ENCODE measurements at places on chromosomes 12 and 14.

- DNase-seq: no peak
- H3K4me1 ChIP-seq: no peaks in the 10 kb centered on the region
- H3K27me3 ChIP-seq: no peaks in the 10 kb centered on the region
- H3K27ac ChIP-seq: no peak overlapping the region
- H3K4me3 ChIP-seq: no peak overlapping the region
Measured at GRCh38 chr12:22329621-22330020, 4.9 kb downstream of the ST8SIA1 start.

GRCh38 chr12:63319936-63320633 lies 169.1 kb upstream of the AVPR1A start:
- H3K4me3 ChIP-seq: no peak overlapping the region
- no peak for DNase-seq
- no peak overlapping the region for H3K27ac ChIP-seq
- H3K27me3 ChIP-seq: no peaks in the 10 kb centered on the region
- no peaks in the 10 kb centered on the region for H3K4me1 ChIP-seq
- H3K36me3 ChIP-seq: no peaks in the 10 kb centered on the region

GRCh38 chr12:124162151-124163110 lies 132.5 kb upstream of the RFLNA start:
- H3K4me1 ChIP-seq: peaks cover 28% of the 10 kb centered on the region
- no peaks in the 10 kb centered on the region for H3K36me3 ChIP-seq
- H3K27me3 ChIP-seq: no peaks in the 10 kb centered on the region
- no peak for DNase-seq

GRCh38 chr14:32808644-32809043 lies 130.0 kb upstream of the NPAS3 start:
- no peaks in the 10 kb centered on the region for H3K36me3 ChIP-seq
- H3K4me1 ChIP-seq: peaks cover 22% of the 10 kb centered on the region
- peak overlapping the region; percentile 31 for H3K4me3 ChIP-seq
- H3K27ac ChIP-seq: peak overlapping the region; percentile 60
- no peaks in the 10 kb centered on the region for H3K27me3 ChIP-seq

GRCh38 chr14:104656014-104656714 lies 33.3 kb upstream of the INF2 start:
- no peak overlapping the region for H3K4me3 ChIP-seq
- H3K36me3 ChIP-seq: no peaks in the 10 kb centered on the region
- no peak overlapping the region for H3K27ac ChIP-seq
- 0 out of 2 replicates have a peak, but pooled peaks cover 5% of the 10 kb centered on the region for H3K27me3 ChIP-seq
- DNase-seq: peak; percentile 63

- H3K36me3 ChIP-seq: no peaks in the 10 kb centered on the region
- H3K27ac ChIP-seq: no peak overlapping the region
- DNase-seq: no peak
- H3K27me3 ChIP-seq: no peaks in the 10 kb centered on the region
Measured at GRCh38 chr14:76882651-76883050, 56.4 kb downstream of the LRRC74A start.

GRCh38 chr14:101922866-101923265 lies 41.5 kb upstream of the DYNC1H1 start:
- no peak overlapping the region for H3K27ac ChIP-seq
- H3K4me1 ChIP-seq: peaks cover 4% of the 10 kb centered on the region
- 0 out of 2 replicates have a peak, but pooled peaks cover 4% of the 10 kb centered on the region for H3K36me3 ChIP-seq
- no peaks in the 10 kb centered on the region for H3K27me3 ChIP-seq

- H3K36me3 ChIP-seq: no peaks in the 10 kb centered on the region
- no peak for DNase-seq
- no peaks in the 10 kb centered on the region for H3K27me3 ChIP-seq
- no peak overlapping the region for H3K27ac ChIP-seq
- H3K4me1 ChIP-seq: peaks cover 14% of the 10 kb centered on the region
Measured at GRCh38 chr12:14279845-14280244, 85.6 kb upstream of the ATF7IP start.

DNA sequence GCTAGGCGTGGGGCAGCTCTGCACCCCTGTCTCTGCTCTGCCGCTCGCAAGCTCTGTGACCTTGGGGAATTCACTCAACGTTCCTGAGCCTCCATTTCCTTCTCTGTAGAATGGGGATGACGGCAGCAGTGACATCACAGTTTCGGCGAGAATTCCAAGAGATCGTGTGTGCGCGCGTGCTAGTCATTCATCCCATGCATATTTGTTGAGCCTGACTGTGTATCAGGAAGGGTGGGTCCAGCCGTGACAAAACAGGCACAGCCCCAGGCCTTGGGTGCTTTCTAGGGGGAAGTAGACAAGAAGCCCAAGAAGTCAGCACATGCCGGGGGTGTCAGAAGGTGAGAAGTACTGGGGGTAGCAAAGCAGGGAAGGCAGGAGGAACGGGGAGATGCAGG lies 145.6 kb upstream of the NCOR2 start:
- no peak overlapping the region for H3K4me3 ChIP-seq
- no peak overlapping the region for H3K27ac ChIP-seq
- no peak for DNase-seq
- H3K27me3 ChIP-seq: no peaks in the 10 kb centered on the region
- no peaks in the 10 kb centered on the region for H3K36me3 ChIP-seq

- H3K4me1 ChIP-seq: peaks cover 3% of the 10 kb centered on the region
- H3K4me3 ChIP-seq: peak within 1 kb of the TSS; percentile 80
- peak within 1 kb of the TSS; percentile 78 for H3K27ac ChIP-seq
- peak; percentile 78 for DNase-seq
Measured at GRCh38 chr12:53974084-53975063, at the start of gene HOTAIR. HOTAIR (minus strand) TSS chr12:53974954.

- no peaks in the 10 kb centered on the region for H3K27me3 ChIP-seq
- no peak overlapping the region for H3K27ac ChIP-seq
- no peak overlapping the region for H3K4me3 ChIP-seq
Measured at GRCh38 chr12:124796303-124796960, 67.2 kb downstream of the SCARB1 start.

GRCh38 chr12:75483431-75483830 lies 2.9 kb downstream of the GLIPR1 start:
- no peak overlapping the region for H3K4me3 ChIP-seq
- no peaks in the 10 kb centered on the region for H3K27me3 ChIP-seq
- H3K27ac ChIP-seq: no peak overlapping the region
- H3K36me3 ChIP-seq: no peaks in the 10 kb centered on the region

DNA sequence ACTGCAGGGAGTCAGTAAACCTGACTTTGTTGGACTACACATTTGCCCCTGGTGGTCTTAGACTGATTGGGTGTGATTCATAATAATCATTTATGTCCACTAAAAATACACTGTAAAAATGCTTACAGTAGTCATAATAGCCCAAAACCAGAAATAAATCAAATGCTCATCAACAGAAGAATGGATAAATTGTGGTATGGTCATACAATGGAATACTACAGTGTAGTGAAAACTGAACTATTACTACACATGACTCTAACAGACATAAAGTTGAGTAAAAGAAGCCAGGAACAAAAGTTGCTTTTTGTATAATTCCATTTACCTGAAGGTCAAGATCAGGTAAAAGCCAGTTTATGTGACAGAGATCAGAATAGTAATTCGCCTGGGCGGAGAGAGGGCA lies 57.2 kb upstream of the CDKL1 start:
- DNase-seq: no peak
- H3K36me3 ChIP-seq: peaks cover 63% of the 10 kb centered on the region
- no peaks in the 10 kb centered on the region for H3K4me1 ChIP-seq
- H3K27ac ChIP-seq: no peak overlapping the region
- no peak overlapping the region for H3K4me3 ChIP-seq

DNA sequence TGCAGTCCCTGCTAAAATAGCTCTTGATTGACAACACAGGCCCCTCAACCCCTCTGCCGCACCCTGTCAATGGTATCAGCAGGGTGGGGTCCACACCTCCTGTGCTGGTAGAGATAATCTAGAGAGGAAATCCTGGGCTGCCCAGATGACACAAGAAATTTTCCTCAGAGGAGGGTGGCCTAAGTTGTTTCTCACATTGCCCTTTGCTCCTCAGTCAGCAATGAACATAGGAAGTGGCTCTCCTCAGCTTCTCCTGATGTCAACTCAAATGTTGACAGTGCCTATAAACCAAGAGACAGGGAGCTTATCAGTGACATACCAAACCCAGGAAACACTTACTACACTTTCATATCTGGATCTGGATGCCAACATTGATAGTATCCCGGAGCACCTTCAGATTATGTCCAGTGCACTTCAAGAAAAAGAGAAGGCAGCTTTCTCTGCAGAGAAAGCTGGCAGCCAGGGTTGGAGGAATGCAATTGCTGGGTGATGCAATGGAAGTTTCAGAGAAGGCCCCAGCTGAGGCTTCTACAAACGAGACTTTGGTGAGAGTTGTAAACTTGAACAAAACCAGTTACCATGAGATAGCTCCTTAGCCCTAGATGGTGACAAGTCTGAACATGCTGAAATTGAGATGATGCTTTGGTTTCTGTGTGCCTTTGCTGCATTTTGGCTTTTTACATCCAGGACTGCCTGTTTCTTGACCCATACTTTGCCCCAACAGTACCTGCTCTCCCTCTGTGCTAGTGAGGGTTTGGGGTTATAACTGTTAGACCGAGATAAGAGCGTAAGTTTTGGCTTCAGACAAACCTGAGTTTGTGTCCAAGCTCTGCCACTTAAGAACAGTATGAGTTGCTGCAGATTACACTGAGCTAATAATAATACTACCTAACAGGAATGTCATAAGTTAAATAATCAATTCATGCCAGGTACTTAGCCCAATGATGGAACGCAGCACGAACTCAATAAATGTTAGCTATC lies 183.5 kb downstream of the NUAK1 start:
- H3K27me3 ChIP-seq: no peaks in the 10 kb centered on the region
- no peaks in the 10 kb centered on the region for H3K4me1 ChIP-seq
- H3K36me3 ChIP-seq: no peaks in the 10 kb centered on the region
- H3K27ac ChIP-seq: no peak overlapping the region
- H3K4me3 ChIP-seq: no peak overlapping the region
- no peak for DNase-seq

- H3K4me3 ChIP-seq: no peak overlapping the region
- no peak overlapping the region for H3K27ac ChIP-seq
Measured at GRCh38 chr12:54958048-54958658, 26.4 kb downstream of the TESPA1 start.

- no peaks in the 10 kb centered on the region for H3K27me3 ChIP-seq
- no peak overlapping the region for H3K4me3 ChIP-seq
- no peak overlapping the region for H3K27ac ChIP-seq
- peak; percentile 40 for DNase-seq
- no peaks in the 10 kb centered on the region for H3K36me3 ChIP-seq
Measured at GRCh38 chr12:54601841-54602240, 13.4 kb upstream of the PPP1R1A start.

DNA sequence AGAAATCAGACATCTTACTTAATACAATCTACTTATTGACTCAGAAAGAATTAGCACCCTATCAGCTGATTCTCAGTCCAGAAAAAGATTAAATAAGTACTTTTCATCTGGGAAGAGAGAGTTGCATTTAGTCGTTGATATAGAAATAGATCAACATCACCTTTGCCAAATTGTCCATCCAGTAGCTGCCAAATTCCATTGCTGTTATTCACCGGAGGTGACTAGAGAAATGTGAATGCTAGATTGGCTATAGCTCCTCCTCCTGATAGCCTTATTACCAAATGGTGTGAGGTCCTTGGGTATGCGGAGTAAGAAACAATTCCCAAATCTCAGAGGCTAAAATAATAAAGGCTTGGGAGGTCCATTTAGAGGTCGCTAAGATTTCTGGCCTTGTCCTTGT lies 723.3 kb upstream of the FLRT2 start:
- H3K27ac ChIP-seq: no peak overlapping the region
- H3K4me3 ChIP-seq: no peak overlapping the region
- DNase-seq: no peak
- H3K27me3 ChIP-seq: no peaks in the 10 kb centered on the region

GRCh38 chr14:99395909-99396530 lies 84.6 kb downstream of the SETD3 start:
- peaks cover 19% of the 10 kb centered on the region for H3K36me3 ChIP-seq
- no peak for DNase-seq
- no peaks in the 10 kb centered on the region for H3K27me3 ChIP-seq
- H3K4me3 ChIP-seq: no peak overlapping the region

DNA sequence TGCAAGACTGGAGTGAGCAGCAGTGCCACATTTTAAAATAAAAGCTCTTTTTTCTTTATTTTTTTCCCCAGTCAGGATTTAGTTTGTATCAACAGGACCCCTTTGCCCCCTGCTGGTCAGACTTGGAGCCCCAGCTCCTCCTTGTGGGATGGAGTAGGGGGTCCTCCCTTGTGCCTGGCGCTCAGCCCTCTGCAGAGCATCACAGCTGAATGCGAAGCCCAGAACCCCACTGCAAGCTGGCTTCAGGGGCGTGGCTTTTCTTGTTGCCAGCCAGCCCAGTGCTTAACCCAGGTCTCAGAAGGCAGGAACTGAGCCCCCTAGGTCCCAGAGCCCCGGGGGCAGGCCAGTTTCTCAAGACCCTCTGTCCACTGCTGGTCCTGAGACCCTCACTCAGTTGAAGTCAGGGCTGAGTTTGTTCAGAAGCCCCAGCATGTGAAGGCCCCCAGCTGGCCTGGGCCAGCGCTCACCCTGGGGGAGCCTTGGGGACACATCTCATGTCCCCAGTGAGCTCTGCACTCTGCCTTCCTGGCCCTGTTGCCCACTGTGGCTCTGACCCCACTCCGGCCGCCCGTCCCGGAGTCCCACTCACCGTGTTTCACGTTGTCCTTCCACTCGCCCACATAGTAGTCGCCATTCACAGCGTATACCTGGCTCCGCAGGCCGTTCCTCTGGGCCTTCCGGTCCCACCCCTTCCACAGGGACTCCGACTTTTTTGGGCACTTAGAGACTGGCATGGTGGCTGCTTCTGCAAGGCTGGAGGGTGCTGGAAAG lies 519 bp downstream of the MORN3 start:
- peak; percentile 62 for DNase-seq
- H3K4me1 ChIP-seq: peaks cover 6% of the 10 kb centered on the region
- H3K36me3 ChIP-seq: no peaks in the 10 kb centered on the region
- no peak overlapping the region for H3K27ac ChIP-seq
- no peak overlapping the region for H3K4me3 ChIP-seq

DNA sequence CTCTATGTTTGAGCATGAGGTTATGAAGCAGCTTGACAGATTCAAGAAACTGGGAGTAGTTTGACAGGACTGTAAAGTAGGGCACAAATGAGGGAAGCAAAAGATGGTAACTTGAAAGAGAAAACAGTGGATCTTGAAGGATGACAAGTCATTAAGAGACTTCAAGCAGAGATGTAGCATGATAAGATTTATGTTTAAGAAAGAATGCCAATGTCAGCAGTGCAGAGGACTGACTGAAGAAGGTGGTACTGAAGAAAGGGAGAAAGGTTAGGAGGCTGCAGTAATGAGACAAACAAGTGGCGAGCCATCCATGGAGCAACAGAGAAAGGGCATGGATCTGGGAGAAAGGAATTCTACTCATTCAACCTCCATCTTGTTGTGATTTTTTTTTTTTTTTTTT lies 120.2 kb upstream of the RAP1B start:
- H3K4me3 ChIP-seq: no peak overlapping the region
- H3K27me3 ChIP-seq: 0 out of 2 replicates have a peak, but pooled peaks cover 2% of the 10 kb centered on the region
- DNase-seq: no peak

- H3K4me1 ChIP-seq: no peaks in the 10 kb centered on the region
- no peaks in the 10 kb centered on the region for H3K27me3 ChIP-seq
- H3K4me3 ChIP-seq: no peak overlapping the region
- no peak for DNase-seq
Measured at GRCh38 chr14:83269583-83269982, 1735.9 kb upstream of the SEL1L start.

Measured in SJCRH30 (cell line).